NCI-H460 (cell line): ENCODE measurements at places on chromosomes 7 and 10. TPM values are rescaled to one million over a fixed set of nuclear protein-coding genes. Genes with fewer than 3 reads are reported as not detected.

The PTPN20 gene
- total RNA-seq = 18.1 and 21.1 TPM in 2 replicates

The CYP26C1 gene
- total RNA-seq = 0.10 and 0.23 TPM in 2 replicates

The PPP1R9A gene
- 3.6 and 5.6 TPM in 2 replicates for total RNA-seq

The AP5Z1 gene
- total RNA-seq = 12.9 and 14.0 TPM in 2 replicates

The FAM13C gene
- 0.09 and 0.10 TPM in 2 replicates for total RNA-seq

The PRF1 gene
- not detected in 2 replicates for total RNA-seq

The NOLC1 gene
- total RNA-seq = 132 and 151 TPM in 2 replicates

The BET1 gene
- 38.3 and 43.2 TPM in 2 replicates for total RNA-seq

The CABCOCO1 gene
- total RNA-seq = 0.22 TPM in 1 of 2 replicates, not detected in the other

The SKIDA1 gene
- total RNA-seq = 1.3 TPM in 2 replicates

The LIPK gene
- not detected in 2 replicates for total RNA-seq

The KIAA1217 gene
- 3.5 and 4.7 TPM in 2 replicates for total RNA-seq

The TAS2R3 gene
- 0.78 and 0.84 TPM in 2 replicates for total RNA-seq

The POMZP3 gene
- 10.0 and 12.6 TPM in 2 replicates for total RNA-seq

The TYW1B gene
- total RNA-seq = 0.89 and 1.2 TPM in 2 replicates

The CCNY gene
- 29.4 and 30.9 TPM in 2 replicates for total RNA-seq

The PALD1 gene
- total RNA-seq = 6.2 and 6.6 TPM in 2 replicates

The C10orf53 gene
- not detected in 2 replicates for total RNA-seq

The SLC16A12 gene
- 0.10 and 0.14 TPM in 2 replicates for total RNA-seq

The RAB18 gene
- 78.0 and 116 TPM in 2 replicates for total RNA-seq

The RELN gene
- 0.23 and 0.57 TPM in 2 replicates for total RNA-seq

The CLDN3 gene
- total RNA-seq = 1.0 and 1.7 TPM in 2 replicates

The CLRN3 gene
- not detected in 2 replicates for total RNA-seq

The OR13A1 gene
- total RNA-seq = not detected in 2 replicates

The LBX1 gene
- 0.10 and 0.12 TPM in 2 replicates for total RNA-seq

The RAMP3 gene
- not detected in 2 replicates for total RNA-seq

The WEE2 gene
- 0.27 TPM in 1 of 2 replicates, not detected in the other for total RNA-seq

The ARHGAP22 gene
- total RNA-seq = 3.0 and 3.6 TPM in 2 replicates

The TUBAL3 gene
- total RNA-seq = 1.6 and 1.9 TPM in 2 replicates

The TSPAN12 gene
- 9.1 and 9.6 TPM in 2 replicates for total RNA-seq

The STOX1 gene
- total RNA-seq = 1.6 and 1.8 TPM in 2 replicates

The PCLO gene
- 0.17 and 1.5 TPM in 2 replicates for total RNA-seq

The FBXO24 gene
- total RNA-seq = 0.69 and 1.3 TPM in 2 replicates

The NKX6-2 gene
- total RNA-seq = not detected in 2 replicates

The SMKR1 gene
- total RNA-seq = 4.4 and 4.6 TPM in 2 replicates

The ANKRD1 gene
- total RNA-seq = 6.8 and 8.2 TPM in 2 replicates

The UCMA gene
- total RNA-seq = not detected in 2 replicates

The OR6B1 gene
- total RNA-seq = not detected in 2 replicates

The TMEM120A gene
- total RNA-seq = 11.5 and 15.3 TPM in 2 replicates

The GPR141 gene
- not detected in 2 replicates for total RNA-seq
